ENCODE measurements at places on chromosomes 4 and X.

DNA sequence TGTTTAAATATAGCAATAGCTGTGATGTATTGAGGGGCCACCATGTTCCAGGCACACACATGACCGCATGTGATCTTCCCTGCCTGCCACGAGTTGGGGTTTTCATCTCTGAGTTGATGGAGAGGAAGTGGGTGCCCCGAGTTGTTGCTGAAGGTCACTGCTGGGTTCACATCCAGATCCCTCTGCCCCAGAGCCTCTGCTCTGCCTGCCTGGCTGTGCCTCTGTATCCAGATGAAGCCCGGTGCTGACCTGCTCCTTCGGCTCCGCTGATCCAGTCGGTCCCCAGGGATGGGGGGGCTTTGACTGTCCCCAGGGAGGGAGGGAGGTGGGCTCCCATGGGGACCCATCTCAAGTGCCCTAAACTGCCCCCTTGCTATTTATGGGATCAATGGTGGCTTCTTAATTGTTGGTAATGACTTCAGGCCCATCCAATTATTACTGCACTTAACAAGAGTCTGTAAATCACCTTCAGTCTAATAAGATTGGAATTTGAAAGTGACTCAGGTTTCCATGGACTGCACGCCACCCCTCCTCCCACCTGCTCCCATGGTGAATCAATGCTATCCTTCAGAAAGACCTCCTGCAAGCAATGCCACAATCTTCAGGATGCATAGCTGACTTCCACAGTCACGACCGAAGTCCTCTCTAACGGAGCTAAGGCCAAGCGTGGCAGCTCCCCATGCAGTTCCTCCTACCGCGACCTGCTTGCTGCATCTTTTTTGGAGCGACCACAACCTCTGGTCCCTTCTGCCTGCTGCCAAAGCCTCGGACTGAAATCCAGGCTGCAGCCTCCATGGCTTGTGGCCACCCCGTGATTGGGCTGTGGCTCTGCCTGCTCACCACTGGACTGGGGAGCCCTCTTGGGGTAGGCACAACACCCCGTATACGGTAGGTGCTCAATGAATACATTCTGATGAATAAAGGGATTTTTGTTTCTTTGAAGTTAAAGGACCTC lies 73.1 kb downstream of the CPZ start:
- DNase-seq: no peak

GRCh38 chr4:21888195-21888976 lies 60.2 kb downstream of the KCNIP4 start:
- DNase-seq: no peak

DNA sequence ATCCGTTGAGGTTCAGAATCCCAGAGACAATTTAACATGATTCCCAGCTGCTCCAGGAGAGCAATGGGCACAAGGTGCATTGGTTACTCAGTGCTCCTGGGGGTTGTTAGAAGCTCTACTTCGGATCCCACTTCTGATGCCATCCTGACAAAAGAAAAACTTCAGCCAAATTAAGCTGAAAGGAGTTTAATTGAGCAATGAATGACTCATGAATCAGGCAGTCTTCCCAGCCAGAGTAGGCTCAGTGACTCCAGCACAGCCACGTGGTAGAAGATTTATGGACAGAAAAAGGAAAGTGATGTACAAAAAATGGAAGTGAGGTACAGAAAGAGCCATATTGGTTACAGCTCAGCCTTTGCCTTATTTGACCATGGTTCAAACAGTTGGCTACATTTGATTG lies 95.7 kb downstream of the PWWP3B start:
- DNase-seq: no peak

GRCh38 chr4:183384516-183384915 lies 59.9 kb upstream of the CDKN2AIP start:
- no peak for DNase-seq

DNA sequence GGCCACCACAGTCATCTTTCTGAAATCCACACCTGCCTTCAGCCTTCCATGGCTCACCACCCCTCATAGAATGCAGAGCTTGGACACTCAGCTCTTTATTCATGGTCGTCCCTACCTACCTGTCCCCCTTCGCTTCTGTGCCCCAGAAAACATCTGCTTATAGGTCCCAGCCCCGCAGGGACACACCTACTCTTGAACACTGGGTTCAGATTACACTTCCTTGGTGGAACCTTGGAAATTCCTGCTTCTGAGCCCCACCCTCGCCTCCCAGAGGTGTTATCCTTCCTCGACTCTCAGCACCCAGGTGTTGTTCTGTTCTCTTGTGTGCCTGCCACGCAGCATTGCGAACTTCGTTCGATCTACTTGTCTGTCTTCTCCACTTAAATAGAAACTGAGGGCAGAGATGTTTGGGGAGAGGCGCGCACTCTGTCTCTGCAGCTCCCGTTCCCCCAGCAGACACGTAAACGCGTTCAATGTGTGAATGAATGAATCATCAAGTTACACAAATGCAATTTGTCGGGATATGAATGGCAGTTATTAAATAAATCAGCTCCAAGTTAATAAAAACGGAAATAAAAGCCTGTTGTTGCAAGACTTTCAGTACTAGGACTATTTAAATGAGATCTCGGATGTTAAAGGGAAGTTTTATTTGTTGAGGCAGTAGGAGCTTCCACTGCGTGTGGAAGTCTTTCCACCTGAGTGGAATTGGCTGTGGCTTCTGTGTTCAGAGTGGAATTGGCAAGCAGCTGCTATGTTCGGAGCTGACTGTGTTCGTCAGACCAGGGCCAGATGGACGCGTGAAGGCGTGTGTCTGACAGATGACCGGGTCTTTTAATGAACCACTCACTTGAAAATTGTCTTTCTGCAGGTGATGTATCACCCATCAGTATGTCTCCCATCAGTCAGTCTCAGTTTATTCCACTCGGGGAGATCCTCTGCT lies 95.6 kb downstream of the STOX2 start:
- DNase-seq: no peak

- DNase-seq: no peak
These were observed 284.0 kb downstream of the BCOR start for GRCh38 chrX:39813631-39814277.

All from smooth muscle cell of the brain vasculature (primary cell).